NT2/D1 (cell line): ENCODE measurements at places on chromosomes 6 and 20.
A peak's percentile ranks its signal among the peaks of the same experiment; 100 is the strongest.

GRCh38 chr6:16824845-16825685 is 63.8 kb upstream of the ATXN1 start:
- DNase-seq: no peak

DNA sequence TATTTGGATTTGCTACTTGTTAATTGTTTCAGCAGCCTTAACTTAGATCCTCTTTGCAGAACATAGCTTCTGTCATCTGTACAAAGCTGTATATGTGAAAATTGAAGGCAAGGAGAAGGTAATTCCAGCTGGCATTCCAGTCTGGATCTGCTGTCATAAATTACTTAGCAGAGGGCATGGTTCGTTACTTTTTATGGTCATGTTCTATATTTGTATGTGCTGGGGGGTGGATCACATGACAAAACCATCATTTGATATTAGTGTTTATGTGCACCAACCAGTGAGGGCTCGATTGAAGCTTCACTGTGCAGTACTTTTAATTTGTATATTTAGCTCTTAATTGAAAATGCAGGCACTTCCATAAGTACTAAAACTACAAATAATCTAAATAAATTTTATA is 80.2 kb downstream of the CAP2 start:
- no peak for DNase-seq

DNA sequence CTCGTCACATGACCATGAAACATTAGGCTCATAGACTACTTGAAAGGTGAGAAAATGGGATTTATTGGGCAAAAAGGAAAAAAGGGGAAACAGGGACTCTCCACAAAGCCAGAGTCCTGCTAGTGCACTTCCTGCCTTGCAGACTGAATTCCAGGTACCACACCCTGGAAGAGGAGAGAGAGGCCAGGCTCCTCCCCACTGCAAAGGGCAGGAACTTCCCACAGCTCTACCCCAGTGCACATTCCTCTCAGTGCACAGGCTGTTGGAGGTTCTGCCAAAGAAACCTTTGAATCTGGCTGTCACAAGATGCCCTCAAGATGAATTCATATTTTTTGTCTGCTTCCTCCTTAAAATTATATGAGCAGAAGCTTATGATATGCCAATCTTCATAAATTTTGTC is 920.4 kb upstream of the GJE1 start:
- DNase-seq: no peak

DNA sequence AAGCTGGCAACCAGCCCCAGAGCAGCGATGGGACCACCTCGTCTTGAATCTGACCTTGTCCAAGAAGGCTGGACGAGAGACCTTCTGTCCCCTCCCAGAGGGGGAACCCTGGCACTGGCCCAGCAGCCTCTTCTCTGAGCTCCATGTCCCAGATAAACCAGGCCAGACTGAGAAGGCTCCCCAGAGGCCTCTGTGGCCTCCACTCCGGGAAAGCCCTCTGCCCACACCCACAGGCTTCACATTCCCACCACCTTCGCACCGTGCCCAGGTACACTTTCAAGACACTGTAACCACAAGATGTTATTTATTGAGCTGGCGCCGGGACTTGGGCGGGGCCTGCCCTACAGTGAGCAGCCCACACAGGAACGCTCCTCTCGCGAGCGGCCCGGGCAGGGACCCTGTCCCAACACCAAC is 33.2 kb downstream of the ADA start:
- no peak for DNase-seq

DNA sequence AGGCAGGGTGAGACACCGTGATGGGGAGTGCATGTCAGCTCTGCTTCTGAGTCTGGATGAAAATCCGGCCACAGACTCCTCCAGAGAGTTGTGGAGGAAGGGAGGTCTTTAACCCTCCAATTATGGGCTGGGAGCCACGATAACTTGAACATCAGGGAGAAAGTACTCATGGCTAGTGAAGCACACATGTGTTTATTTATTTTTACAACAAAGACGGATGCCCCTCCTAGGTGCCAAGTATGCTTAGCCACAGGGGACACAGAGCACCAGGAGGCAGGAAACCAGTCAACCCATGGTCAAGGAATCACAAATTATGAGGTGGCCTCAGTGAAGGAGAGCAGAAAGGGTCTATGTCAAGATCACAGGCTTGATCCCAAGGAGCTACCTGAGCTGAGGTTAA is 54.1 kb downstream of the ZNF217 start:
- DNase-seq: no peak

DNA sequence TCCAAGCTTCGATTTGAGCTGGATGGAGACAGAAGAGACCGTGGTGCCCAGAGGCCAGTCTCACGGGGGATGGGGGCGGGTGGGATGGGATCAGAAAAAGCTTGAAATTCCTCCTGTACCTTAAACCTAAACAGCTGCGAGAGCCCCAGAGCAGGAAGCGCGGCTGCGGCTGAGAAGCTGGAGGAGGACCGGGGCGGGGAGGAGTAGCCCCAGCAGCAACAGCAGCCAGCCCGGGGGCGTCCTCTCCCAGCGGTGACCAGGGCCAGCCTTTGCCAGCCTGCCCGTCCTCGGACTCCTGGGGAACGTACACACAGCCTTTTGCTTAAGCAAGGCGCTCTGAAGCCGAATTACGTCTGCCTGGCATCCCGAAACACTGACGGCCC is 17.4 kb upstream of the PRDM13 start:
- DNase-seq: no peak

DNA sequence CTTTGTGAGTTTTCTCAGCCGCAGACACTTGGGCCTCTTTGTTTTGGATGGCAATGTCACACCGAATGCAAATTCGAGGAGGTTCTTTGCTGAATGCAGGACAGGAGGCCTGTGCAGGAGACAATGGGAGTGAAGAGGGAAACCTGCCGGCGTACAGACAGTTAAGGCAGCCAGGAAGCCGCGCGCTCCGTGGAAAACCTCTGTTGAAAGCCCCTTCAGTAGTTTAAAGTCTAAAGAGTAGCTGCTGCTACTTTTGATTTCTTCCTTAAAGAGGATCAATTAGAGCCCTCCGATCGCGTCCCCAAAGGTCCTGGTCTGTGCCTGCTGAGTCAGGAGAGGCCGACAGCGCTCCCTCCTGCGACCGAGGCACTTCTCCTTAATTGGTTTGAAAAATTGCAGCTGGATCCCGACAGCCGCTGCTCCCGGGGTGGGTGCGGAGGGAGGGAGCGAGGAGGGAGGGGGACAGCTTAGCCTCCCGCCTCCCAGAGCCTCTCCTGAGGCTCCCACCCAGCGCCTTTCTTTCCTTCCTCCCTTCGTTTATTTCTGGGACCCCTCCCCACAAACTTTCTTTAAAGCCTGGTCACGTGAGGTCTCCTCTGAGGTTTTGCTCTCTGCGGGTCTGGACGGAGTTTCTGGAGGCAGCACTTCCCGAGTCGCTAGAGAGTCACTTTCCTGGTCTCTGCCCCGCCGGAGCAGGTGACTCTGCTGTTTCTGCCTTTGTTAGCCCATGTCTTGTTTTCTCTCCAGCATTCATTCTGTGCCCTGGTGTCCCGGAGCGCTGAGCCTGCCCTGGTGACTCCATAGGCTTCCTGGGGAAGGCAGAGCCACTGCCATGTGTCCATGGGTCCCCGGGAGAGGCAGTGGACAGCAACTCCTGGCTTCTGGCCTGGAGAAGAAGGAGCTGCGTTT is 22.3 kb upstream of the RPP40 start:
- DNase-seq: no peak

DNA sequence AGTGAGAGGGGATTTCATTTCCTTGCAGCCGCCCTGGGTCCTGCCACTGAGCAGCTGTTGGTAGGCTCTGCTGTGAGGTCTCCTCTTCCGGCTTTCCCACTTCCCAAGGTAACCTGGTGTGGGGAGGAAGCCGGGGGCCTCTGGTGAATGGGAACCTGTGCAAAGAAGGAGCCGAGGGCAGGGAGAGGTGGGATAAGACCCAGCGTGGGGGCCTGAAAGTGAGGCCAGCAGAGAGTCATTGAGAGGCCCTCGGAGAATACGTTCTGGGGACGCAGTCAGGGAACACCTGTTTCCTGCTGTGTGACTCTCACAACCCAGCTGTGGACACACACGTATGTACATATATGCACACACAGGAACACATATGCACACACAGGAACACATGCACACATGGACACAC is 100.7 kb downstream of the CDH26 start:
- no peak for DNase-seq

- no peak for DNase-seq
These were observed 10.8 kb downstream of the APMAP start for GRCh38 chr20:24981790-24982189.

- no peak for DNase-seq
These were observed 28.6 kb upstream of the SPO11 start for GRCh38 chr20:57301026-57301425.

- DNase-seq: peak; percentile 87
These were observed 31.2 kb downstream of the SLX4IP start for GRCh38 chr20:10466325-10466724.

- DNase-seq: no peak
These were observed 122.8 kb upstream of the MAFB start for GRCh38 chr20:40811660-40812414.

GRCh38 chr20:753897-754635 is 14.2 kb downstream of the SLC52A3 start:
- DNase-seq: no peak

DNA sequence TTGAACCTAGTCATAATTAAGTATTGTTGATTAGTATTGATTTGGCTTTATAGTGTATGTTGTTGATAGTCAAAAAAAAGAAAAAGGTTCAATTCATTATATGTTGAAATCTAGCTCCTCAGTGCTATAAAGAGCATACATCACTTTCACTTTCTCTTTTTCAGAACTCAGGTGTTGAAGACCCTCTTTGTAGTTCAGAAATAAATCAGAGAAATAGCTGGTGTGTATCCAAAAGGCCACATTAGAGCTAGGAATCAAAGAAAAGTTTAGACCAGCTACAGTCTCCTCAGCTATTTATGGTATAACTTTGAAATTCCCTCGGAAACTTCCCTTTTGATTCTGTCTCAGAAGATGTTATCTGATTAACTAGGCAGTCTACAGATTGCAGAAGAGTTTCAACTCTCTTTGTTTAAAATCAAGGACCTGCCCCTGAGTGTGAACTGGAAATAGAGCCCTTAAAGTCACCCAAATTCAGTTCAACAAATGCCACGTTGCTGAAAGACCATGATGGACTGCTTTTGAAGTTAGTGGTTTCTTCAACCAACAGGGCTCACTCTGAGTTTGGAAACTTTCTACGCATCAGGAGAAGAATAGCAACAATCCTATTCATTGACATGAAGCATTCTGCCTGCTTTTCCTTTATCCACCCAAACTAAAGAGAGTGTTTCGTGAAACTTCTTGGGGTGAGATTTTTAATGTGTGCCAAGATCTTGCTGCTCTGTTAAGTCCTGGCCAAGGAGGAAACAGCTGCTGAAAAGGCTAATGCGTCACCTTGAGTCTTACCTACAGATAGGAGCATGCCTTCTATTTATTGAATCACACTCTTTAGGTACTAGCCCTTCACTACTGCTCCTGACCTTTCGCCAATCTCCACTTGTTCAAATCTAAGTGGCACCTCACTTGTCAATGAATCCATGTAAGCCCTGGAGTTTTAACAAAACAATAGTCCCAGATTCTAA is 111.7 kb downstream of the TNFRSF21 start:
- DNase-seq: no peak

GRCh38 chr6:42239333-42239732 is 21.7 kb upstream of the MRPS10 start:
- no peak for DNase-seq

- no peak for DNase-seq
These were observed 17.3 kb downstream of the DSTN start for GRCh38 chr20:17587148-17587547.

- DNase-seq: no peak
These were observed 8.0 kb upstream of the SNX3 start for GRCh38 chr6:108268845-108269244.

DNA sequence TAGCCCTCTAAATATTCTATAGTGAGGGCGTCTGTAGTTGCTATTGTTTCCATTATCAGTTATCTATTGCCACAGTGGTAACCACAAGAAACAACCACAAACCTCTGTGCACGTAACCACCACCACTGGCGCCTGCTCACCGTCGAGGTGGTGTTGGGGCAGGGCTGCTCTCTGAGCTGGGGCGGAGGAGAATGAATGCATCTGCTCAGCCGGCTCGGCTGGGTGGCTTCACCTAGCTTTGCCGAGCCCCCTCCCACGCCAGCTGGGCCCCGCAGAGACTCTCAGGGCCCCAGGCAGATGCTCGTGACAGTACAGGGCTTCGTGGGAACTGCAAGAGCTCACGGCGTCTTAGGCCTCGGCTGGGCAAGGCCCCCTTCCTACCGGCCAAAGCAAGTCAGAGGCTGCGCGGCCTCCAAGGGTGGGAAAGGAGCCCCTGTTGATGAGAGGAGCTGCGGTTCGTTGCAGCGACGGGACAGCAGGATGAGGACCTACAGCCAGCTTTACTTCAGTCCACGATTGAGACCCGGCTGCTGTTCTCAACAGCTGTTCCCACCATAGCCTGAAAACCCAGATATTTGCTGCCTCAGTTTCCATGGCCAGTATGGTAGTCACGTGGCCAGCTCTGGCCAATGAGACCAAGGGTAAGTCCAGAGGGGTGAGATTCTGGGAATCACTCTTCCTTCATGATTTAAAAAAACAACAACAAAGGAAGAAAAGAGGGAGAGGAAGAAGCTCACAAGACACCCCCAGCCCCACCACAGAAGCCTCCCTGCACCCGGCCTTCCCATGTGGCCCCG is 120.2 kb upstream of the AFDN start:
- DNase-seq: no peak

DNA sequence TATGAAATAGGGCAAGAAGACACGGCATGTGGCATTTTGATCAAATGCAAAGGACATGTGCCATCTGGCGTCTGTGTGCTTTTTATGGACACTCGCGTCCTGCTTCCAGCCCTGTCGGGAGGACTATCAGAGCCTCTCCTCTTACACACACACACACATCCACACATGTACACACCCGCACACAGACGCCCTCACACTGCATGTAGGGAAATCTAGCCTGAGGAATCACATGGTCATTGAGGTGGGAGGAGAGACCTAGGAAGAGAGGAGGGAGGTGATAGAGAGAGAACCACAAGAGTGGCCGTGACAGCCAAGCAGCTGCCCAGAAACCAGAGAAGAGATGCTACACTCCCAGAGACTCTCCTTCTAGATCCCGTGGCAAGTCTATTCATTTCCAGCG is 105.9 kb upstream of the CDYL start:
- DNase-seq: no peak

DNA sequence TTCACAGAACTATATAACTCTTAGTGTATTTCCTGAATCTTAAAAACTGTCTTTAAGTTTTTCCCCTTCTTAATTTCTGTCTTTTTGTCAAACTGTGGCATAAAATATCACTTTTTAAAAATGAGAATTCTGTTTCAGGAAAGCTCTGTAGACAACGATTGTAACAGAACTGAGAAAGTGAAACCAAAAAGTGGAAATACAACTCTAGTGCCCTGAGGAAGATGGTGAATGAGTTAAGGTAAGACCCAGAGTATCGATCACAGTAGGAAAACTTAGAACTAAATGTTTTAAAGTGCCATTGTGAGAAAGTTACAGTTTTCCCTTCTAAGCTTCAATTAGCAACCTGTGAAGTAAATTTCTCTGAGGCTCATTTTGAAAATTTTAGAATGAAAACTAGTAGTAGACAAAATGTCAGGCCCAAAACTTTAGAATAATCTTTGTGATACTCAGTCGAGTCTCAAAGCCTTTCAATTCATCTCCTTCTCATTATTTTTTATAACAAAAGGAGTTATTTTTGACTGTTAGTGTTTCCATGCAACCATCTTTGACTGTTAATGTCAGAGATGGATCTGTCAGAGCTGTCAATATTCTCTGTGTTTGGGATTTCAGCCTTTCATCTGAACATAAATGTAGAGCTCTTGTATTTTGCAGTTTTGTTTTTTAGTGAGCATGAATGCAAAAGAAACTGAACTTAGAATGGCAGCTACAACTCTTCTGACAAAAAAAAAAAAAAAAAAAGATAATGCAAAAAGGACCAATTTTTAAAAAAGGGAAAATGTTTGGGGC is 19.0 kb upstream of the TRDN start:
- no peak for DNase-seq
